ENCODE measurements at places on chromosomes 16 and 17.

- no peak for DNase-seq
Observed at GRCh38 chr17:37818689-37819088, 73.8 kb upstream of the HNF1B start.

DNA sequence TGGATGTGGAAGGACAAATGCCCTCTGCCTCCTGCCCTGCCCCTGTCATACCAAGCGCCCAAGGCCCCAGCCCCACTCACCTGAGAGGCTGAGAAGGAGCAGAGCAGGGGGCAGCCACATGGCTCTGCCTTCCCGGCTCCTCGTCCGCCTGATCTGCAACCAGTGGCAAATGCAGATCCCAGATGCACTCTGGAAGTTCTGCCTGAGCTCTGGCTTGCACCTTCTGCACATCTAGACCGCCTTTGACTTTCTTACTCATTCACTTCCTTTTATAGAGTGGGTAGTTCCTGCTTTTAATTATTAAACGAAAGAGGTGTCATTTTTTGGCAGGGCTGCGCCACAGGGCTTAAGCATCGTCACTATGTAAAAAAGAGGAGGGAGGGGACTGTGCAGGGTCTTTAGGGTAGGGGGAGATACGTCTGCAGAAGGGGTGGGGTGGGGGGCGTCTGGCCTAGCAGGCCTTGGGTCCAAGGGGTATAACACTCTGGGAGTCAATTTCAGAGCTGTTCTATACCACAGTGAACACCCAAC lies at the start of gene CD300LB:
CD300LB (minus strand) TSS at position 245 of the 531 bp plus-strand sequence; CDS start at position 120, 125 bp downstream.
- DNase-seq: no peak

GRCh38 chr17:31281061-31281460 lies 16.0 kb downstream of the OMG start:
- no peak for DNase-seq

DNA sequence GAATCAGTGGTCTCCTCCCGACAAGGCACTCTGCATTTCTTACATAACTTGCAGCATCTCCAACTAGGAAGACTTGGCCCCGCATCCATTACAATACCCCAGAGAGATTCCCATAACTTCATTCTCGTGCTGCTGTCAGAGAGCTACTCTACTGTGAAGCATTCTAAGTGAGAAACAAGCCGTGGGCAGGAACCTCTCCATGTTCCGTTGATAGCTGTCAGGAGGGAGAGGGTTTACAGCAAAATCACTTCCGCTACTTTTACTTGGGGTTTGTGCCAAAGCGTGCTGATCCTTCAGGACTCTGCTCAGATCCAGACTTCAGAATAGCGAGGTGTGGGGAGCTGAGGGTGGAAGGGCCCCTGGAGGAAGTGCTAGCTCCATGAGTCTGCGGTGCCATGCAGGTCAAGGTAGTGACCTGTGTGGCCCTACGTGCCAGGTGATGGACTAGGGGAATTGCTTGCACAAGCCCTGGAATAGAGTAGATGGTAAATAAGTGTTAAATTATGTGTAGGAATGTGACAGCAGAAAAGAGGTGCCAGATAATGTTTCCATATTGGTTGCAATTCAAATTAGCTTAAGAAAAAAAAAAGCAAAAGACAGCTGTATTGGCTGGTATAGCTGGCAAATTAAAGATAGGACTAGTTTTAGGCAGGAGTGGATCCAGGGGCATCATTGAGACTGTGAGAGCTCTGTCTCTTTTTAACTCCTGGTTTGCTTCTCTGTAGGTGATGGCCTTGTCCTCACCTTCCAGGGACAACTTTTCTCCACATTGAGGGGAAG lies 358.5 kb upstream of the ERCC4 start:
- DNase-seq: no peak

DNA sequence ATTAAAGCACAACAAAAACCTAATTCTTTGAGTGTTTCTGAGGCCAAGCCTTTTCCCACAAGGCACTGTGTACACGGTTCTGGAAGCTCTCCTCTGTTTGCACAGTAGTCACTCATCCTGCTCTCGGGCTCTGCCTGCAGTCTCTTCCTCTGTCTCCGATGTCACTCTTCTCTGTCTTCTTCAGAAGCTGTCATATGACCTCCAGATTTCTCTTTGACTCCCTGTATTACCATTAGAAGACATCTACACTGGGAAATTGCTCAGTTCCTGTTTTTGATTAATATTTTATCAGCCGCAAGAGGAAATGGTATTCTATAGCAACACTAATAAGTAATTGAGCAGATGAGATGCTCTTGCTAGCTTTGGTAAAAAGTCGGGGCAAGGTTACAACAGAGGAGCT lies 422.9 kb downstream of the WWOX start:
- no peak for DNase-seq

GRCh38 chr16:31064882-31065461 lies 9.1 kb downstream of the ZNF668 start:
- no peak for DNase-seq

- no peak for DNase-seq
Observed at GRCh38 chr17:63278728-63279442, 167.2 kb downstream of the CYB561 start.

GRCh38 chr16:65809627-65810026 lies 556.9 kb upstream of the CDH5 start:
- DNase-seq: no peak

DNA sequence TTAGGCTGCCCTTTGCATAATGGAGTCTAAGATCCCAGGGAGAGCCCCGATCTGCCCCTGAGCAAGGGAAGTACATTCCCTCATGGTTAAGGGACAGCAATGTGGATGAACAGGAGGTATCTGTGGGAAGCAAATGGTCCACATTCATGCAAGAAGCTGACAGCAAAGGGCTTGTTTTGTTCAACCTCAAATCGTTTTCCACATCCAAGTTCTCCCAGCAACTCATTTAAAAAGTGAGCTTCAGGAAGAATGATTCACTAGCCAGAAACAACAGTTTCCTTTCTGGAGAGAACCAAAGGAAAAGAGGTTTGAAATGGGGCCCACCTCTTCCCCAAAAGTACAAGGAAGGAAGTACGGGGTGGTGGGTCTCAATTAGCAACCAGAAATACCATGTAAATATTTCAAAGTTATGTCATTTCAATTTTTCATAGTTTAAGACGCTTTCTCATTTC lies 9.4 kb downstream of the HSPB9 start:
- no peak for DNase-seq

All from CD4-positive, alpha-beta T cell treated with Interferon alpha-2 for 1 hour (primary cell).